ENCODE measurements at places on chromosomes 6 and 20. TPM values are rescaled to one million over a fixed set of nuclear protein-coding genes. Genes with fewer than 3 reads are reported as not detected.

Gene ACSS2
- polyA plus RNA-seq, result 29.5 TPM

Gene SGK2
- polyA plus RNA-seq, result 1.9 TPM

Gene GTSF1L
- polyA plus RNA-seq, result not detected

Gene CRISP2
- polyA plus RNA-seq, result not detected

Gene EFCAB8
- 0.11 TPM for polyA plus RNA-seq

Gene SMLR1
- not detected for polyA plus RNA-seq

Gene BHLHE23
- polyA plus RNA-seq, result not detected

Gene PEDS1
- 54.2 TPM for polyA plus RNA-seq

Gene OPRL1
- polyA plus RNA-seq, result 0.67 TPM

Gene TBX18
- 8.3 TPM for polyA plus RNA-seq

Gene SLC35D3
- 0.09 TPM for polyA plus RNA-seq

Gene ZSCAN31
- polyA plus RNA-seq, result 10.1 TPM

Gene STMND1
- not detected for polyA plus RNA-seq

Gene EYA4
- polyA plus RNA-seq, result 1.3 TPM

Gene TRAPPC3L
- 0.05 TPM for polyA plus RNA-seq

Gene EDEM2
- polyA plus RNA-seq, result 17.8 TPM

Gene AIF1
- 41.7 TPM for polyA plus RNA-seq

Gene TAP2
- polyA plus RNA-seq, result 18.5 TPM

Gene ETV7
- 1.5 TPM for polyA plus RNA-seq

Gene CUTA
- polyA plus RNA-seq, result 192 TPM

Gene HLA-DQA2
- polyA plus RNA-seq, result not detected

Gene TAGAP
- 3.5 TPM for polyA plus RNA-seq

Measured in urinary bladder (tissue), 4 donors.